ENCODE measurements at places on chromosomes 4 and X.

- DNase-seq = no peak
These were observed 9.5 kb upstream of the ANKRD50 start for GRCh38 chr4:124722071-124722470.

DNA sequence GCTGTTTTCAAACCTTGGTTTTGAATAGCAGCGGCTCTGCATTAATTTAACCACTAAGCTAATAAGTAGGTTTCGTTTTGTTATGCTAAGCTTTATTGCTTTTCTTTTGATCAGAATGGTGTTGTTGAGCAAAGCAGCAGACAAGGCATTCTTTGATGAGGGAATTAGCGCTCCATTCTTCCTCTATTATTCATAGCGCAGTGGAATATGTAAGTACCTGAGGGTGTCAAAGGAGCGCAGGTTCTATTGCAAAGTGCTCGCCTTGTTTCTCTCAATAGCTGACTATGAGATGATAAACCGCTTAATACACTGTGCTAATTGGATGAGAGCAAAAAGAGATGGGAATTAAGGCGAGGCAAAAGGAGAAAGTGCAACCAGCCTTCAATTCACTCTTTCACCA is 16.3 kb downstream of the ARX start:
- no peak for DNase-seq

- no peak for DNase-seq
These were observed 15.9 kb downstream of the ADD1 start for GRCh38 chr4:2859514-2859913.

GRCh38 chr4:108567831-108568230 is 52.5 kb upstream of the RPL34 start:
- no peak for DNase-seq

DNA sequence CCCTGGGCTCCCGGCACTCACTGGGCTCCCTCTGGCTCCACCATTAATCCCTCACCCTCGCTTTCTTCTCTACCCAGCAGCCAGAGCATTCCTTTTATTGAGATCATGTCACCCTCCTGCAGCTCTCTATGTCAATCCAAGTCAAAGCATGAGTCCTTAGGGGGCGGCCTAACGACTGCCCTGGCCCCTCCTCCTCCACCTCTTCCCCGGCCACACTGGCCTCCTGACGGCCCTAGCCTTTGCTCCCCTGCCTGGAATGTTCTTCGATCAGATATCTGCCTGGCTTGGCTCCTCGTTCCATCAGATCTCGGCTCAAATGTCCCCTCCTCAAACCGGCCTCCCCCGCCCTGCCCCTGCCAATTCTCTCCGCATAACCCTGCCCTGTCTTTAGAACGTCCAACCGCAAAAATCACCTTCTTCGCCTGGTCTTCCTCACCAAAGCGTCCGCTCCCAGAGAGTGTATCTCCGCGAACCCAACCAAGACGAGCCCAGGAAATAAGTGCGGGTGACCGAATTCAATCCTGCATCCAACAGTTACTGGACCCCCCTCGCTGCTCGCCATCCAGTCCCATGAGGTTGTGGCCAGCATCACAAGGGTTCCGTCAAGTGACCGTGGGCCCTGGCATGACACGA is 722 bp upstream of the PNCK start:
- DNase-seq = no peak

DNA sequence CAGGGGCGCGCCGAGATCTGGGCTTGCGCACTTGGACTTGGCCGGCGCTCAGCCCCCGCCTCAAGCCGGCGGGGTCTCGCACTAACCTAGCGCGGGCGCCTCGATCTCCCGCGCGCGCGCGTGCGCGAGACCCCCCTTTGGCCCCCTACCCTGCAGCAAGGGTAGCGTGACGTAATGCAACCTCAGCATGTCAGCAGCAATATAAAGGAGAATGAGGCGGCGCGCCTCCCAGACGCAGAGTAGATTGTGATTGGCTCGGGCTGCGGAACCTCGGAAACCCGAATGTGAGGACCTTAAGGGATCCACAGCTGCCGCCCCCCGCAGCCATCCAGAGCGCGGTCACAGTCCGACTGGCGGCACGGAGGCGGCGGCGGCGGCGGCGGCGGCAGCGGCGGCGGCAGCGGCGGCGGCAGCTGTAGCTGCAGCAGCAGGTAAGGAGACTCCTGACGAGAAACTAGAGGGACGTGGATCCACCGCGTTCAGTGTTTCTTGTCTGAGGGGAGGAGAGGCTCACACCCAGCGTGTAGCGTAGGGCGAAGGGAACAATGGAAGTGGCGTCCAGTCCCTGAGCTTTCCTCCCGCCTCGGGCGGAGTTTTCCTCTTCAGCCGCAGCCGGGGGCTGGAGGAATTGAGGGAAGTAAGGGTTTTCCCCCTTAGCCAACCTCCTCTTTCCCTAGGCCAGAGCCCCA is at the start of the genes SATL1 and ZNF711:
Gene SATL1, minus strand, starts transcription at position 19 of the 689 bp plus-strand sequence. CDS start 134,811 bp downstream, outside the sequence.
Gene ZNF711, plus strand, starts transcription at position 231 of the 689 bp plus-strand sequence. CDS start 3,582 bp downstream, outside the sequence.
- DNase-seq = peak; percentile 37

DNA sequence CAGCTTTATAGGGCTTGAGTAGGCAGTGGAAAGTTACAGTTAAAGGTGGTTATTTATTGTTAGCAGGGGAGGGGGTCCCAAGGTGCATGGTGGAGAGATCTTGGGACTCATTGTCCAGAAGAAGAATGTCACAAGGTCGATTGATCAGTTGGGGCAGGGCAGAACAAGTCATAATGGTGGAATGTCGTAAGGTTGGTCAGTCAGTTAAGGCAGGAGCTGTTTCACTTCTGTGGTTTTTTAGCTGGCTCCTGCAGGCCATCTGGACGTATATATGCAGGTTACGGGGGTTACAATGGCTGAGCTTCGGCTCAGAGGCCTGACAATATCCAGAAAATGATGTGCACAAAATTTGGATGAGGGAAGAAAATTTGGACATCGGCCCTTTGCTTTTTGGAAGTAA is 7.1 kb downstream of the OFD1 start:
- no peak for DNase-seq

- DNase-seq = no peak
These were observed 1958.7 kb upstream of the IGFBP7 start for GRCh38 chr4:59068722-59069418.

- DNase-seq = no peak
These were observed 4.5 kb downstream of the NKX3-2 start for GRCh38 chr4:13539619-13540445.

DNA sequence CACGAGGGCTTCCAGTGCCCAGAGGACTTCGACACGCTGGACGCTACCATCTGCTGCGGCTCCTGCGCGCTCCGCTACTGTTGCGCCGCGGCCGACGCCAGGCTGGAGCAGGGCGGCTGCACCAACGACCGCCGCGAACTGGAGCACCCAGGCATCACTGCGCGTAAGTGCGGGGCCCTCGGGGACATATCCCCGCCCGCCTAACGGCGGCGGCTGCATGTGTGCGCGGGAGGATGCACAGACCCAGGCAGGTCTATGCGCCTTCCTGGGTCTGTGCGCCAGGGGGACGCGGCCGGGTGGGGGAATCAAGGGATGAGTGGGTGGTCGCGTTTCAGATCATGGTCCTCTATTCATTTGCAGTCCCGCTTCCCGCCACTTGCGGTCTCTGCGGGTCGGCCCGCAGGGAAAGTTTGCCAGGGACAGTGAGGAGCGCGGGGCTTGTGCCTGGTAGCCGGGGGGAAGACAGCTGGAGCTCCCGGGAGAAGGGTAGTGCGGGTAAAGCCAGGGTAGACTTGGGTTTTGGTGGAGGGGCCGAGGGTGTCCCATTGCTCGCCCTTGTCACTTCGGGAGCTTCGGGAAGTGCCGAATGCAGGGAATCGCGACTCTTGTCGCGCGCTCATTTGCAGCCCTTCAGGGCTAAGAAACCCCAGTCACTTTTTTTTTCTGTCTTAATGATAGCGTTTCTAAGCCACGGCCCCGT is 1.0 kb downstream of the SHISA3 start:
- no peak for DNase-seq

DNA sequence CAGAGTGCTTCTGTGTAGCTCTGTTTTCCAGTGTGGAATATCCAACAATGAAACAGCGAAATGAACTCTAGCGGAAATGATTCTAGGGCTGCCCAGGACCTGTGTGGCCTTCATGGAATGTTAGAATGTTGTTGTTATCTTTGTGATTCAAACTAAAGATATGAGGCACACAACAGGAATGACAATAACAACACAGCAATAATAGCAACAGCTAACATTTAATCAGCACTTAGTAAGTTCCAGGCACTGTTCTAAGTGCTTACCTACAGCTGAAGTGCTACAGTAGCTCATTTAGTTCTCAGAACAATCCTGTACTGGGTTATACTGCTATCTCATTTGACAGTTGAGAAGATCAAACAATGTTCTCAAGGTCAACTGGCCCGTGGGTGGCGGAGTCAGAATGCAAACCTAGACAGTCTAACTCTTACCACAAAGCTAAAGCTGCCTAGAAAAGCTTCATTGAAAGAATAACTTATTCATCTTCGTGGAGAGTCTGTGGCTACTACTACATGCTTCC is 63.7 kb downstream of the MAML3 start:
- DNase-seq = no peak

- DNase-seq = no peak
These were observed 51.6 kb downstream of the CT47B1 start for GRCh38 chrX:120824021-120824420.

DNA sequence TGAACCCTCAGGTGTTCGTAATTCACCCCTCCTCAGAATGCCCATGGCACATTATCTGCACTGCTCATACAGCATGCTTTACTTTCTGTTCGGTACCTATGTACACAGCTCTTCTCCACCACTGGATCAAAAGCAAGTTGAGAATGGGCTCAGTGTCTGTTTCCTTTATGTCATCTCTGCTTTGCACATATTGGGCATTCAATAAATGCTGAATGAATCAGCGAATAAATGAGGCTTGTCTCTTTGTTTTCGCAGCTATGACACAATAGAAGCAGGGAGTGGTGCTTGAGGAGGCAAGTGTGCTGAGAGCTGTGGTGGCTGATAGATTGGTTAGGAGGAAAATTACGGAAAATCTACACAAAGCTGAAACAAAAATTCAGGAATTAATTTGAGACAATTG is 109.1 kb upstream of the VMA21 start:
- no peak for DNase-seq

DNA sequence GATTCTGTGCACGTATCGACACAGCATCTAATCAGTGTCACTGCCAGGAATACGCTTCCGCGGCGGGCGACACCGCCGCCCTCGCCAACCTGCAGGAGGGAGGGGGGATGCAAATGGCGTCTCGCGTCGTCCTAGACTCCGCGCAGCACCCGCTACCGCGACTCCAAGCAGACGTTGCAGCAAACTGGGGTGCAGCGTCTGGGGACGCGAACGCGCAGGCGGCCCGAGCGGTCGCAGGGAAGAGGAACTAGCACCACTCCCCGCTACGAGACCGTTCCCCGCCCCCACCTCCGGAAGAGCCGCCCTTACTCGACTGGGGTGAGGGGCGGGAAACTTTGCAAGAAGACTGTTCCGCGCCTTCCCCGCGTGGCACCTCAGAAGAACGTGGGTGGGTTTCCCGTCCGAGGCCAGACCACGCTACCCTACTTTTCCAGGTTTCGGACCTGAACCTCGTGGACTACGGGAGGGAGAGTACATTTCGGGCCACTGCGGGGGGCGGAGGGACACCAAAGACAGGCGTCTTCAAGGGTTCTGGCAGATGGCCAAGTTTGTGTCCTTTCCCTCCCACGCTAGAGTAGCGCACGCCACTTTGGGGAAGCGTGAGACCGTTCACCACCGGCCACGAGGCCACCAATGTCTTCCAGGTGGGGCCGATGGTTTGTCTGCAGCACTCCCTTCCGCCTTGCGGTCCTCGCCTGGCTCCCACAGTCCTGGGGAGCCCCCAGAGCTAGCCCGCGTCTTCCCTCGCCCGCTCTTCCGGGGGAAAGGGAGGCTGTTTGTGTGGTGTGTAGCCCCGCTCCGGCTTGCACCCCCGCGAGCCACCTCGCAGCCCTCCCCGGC is 78.0 kb upstream of the BCOR start:
- peak; percentile 38 for DNase-seq

DNA sequence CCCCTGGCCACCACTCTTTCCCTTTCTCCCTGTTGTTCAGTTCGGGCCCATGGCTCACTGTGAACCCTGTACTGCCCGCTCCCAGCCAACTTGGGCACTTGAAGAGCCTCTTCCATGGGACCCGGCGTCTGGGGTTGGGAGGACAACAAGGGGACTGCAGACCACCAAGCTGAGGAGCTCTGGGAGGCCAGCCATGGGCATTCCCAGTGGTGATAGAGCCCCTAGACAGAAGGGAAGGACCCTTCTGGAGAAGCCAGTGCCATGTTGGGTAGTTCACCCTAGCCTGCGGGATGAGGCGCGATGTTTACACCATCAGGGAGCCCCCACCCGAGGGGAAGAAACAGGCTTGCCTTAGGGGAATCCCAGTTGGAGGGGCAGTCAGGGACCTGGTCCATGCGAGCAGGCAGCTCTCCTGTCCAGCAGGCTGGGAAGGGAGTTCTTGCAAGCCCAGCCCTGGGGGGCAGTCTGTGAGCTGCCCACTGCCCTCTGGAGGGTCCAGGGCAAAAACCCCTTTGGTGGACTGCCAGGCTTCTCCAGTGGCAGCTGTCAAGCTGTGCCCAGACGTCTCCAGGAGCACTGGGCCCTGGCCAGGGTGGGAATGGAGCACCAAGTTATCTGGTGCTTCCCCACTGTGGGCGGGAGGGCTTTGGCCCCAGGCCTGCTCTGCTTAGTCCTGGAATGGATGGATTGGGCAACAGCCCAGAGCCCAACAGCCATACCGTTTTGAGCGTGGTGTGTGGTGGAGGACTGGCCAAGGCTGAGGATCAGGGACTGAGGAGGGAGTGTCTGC is 23.7 kb upstream of the UBA1 start:
- no peak for DNase-seq

DNA sequence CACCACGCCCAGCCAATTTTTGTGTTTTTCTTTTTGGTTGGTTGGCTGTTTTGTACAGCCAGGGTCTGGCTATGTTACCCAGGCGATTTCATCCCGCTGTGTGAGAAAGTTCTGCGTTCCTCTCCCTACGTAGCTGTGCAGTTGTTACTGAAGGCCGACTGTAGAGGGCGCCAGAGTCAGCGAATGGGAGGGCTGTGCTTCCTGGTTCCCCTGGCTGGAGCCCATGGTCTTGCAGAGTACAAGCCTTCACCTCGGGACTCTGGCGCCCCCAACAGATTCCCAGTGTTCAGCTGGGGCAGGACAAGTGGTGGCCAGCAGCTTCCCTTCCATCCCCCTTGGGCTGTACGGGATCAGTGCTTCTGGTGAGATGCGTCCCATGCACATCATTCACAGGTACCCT is 5.6 kb upstream of the CT45A1 start:
- DNase-seq = peak; percentile 7

- DNase-seq = no peak
These were observed 98.7 kb downstream of the KLHL34 start for GRCh38 chrX:21559417-21559816.

DNA sequence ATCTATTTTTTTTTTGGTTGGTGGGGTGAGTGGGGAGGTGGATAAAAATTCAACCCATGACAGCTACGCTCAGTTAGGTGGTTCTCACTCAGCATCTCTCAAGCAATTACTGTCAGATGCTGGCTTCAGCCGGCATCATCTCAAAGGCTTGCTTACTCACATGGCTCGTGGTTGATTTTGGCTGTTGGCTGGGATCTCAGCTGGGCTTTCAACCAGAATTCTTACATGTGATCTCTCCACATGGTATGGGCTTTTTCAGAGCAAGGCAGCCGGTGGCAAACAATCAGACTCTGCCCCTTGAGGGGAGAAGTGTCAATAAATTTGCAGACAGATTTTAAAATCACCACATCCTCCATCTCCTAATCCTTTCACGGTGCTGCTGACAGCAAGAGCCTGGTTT is 47.2 kb downstream of the SLC34A2 start:
- DNase-seq = peak; percentile 37
